AG09319 (cell line): ENCODE measurements at places on chromosomes 12 and 14.

DNA sequence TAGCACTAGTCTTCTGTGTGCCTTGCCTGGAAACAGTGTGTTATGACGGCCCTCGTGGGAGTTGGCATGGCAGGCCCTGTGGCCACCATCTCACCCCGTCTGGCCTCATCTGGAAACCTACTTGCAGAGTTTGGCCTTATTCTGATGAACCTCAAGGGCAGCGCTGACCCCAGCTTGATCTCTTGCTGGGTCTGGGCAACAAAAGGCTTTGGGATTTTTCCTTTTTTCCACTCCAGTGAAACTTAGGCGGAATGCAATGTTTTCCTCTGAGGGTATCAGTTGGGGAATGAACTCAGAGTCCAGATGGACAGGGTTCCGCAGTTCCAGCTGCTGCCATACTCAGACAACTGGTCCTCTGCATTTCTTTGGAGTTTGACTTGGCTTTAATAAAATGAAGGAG lies 15.9 kb downstream of the CACNA1C start:
- no peak for DNase-seq

- DNase-seq, result peak; percentile 29
Measured at GRCh38 chr12:113933201-113933786, 32.8 kb downstream of the RBM19 start.

DNA sequence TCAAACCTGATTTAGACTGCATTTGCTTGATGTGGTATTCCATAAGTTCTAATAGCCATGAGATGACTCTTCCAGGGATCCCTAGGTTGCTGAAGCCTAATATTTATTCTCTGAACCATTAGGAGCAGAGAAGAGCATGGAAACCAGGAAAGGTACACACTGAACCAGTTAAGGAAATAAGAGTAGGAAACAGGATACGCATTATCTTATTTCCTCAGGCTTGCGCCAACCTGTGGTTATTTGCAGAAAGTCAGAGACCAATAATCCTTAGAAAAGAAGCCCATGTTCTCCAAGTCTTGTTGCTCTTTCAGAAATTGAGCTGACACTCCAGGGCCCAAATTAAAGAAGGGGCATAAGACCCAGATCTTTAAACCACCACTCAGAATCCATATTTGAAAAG lies 41.8 kb upstream of the SMUG1 start:
- no peak for DNase-seq

DNA sequence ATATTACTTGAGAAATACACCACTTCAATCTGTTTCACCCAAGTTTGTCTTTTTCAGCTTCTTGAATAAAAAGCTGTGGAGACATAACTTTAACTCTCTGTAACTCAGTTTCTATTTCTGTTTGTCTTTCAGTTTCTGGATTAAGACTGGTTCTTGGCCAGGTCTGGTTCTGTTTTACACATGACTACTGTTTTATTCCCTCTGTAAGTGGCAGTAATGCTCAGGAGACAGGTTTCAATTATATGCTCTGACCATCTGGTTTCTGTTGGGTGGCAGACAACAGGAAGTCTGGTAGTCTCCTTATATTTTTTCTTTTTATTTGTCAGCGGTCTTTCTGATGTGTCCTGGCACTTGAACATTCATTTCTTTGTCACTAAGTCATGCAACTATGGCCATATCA lies 102.9 kb downstream of the RPS29 start:
- DNase-seq, result no peak

DNA sequence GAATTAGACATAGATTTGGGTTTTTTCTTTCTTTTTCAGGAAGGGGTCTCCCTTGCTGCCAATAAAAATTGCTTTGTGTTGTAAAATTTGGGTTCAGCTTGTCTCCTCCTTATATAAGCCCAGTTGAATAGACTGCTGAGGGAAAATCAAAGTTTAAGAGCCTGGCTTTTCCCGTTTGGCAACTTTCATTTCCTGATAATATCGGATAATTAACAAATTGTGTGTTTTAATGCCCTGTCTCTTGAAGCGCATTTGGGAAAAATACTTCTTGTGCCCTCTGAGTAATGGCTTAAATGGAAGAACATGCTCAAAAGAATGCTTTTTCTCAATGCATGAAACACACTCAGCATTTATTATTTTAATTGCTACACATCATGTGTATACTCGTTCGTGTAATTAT lies 198.0 kb upstream of the DCN start:
- no peak for DNase-seq

- no peak for DNase-seq
Measured at GRCh38 chr12:50102646-50103309, 1.0 kb upstream of the GPD1 start.

GRCh38 chr12:30719060-30719459 lies 23.4 kb upstream of the IPO8 start:
- peak; percentile 52 for DNase-seq

- no peak for DNase-seq
Measured at GRCh38 chr12:56321027-56321426, 5.2 kb upstream of the CNPY2 start.

GRCh38 chr14:35295845-35296161 lies 3.6 kb downstream of the PSMA6 start:
- no peak for DNase-seq

- DNase-seq, result no peak
Measured at GRCh38 chr14:63650256-63650952, 8.7 kb upstream of the WDR89 start.

GRCh38 chr12:75658286-75658685 lies 146.9 kb upstream of the KRR1 start:
- DNase-seq, result no peak

- DNase-seq, result no peak
Measured at GRCh38 chr14:105888784-105889665, 362.6 kb downstream of the TMEM121 start.

DNA sequence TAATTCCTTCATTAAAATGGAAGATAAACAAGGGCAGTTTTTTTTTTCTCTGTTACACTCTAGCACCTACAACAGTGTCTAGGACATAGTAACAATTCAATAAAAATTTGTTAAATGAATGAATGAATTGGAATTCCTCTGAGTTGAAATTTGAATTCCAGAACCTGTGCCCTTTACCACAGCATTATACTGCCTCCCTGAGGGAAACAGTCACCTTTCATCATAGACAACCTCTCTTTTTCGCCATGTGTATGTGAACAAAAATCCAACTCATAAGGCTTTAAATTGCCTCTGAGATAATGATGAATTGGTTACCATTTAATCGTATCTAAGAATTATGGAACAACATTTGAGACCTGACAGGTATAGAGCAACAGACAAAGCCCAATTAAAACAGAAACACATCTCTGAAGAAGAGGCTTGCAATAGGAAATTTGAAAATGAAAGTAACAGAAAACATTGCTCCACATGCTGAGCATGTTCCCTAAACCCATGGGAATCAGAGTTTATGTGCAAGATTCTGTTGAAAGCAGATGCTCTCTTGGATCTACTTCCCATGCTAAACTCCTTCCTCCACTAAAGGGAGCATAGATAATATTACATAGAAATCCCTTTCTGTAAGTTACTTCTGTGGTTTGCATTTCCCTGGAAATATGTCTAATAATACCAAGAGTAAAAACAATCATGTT lies 657.8 kb downstream of the GALC start:
- DNase-seq, result no peak
